ENCODE measurements at places on chromosomes 11 and 22.

GRCh38 chr11:35242412-35243242 is 103.7 kb downstream of the CD44 start:
- DNase-seq, result no peak

GRCh38 chr11:104765401-104766095 is 132.7 kb downstream of the CASP12 start:
- DNase-seq, result no peak

DNA sequence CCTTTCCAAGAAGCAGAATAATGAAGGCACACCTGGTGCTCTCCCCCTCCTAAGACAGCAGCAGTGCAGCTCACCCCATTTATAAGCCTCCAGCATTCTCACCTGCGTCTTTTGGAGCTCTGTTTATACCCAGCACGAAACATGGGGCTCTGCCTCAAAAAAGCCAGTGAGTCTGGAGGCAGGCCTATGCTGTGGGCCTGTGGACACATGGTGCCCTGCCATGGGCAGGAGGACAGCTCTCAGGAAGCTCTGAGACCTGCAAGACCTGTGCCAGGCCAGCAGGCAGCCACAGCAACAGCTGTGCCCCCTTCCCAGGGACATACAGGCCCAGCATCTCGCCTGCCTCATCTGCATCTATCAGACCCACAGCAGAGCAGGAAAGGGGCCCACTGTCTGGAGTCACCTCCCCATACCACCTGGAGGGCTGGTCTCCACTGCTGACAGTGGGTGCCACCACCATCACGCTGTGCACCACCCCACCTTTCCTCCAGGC is 64.2 kb downstream of the DGCR2 start:
- DNase-seq, result no peak

DNA sequence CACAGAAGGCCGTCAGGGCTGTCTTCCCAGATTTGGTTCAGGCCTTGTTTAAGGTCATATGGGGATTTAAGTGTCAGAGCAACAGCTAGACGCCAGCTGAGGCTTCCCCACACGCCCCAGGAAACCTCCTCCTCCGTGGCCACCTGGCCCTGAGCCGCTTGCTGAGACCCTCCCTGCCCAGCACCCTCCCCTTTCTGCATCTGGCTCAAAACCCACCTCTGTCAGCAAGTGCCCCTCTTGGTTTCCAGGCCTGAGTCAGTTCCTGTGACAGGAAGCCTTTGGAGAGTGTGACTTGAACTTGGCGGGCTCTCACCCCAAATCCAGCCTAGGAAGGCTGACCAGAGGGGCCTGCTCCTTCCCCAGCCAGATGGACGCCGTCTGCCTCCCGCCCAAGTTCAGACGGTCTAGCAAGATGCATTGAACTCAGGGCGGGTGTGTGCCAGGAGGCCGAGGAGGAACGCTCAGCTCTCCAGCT is 561 bp downstream of the FXYD2 start:
- DNase-seq, result no peak

DNA sequence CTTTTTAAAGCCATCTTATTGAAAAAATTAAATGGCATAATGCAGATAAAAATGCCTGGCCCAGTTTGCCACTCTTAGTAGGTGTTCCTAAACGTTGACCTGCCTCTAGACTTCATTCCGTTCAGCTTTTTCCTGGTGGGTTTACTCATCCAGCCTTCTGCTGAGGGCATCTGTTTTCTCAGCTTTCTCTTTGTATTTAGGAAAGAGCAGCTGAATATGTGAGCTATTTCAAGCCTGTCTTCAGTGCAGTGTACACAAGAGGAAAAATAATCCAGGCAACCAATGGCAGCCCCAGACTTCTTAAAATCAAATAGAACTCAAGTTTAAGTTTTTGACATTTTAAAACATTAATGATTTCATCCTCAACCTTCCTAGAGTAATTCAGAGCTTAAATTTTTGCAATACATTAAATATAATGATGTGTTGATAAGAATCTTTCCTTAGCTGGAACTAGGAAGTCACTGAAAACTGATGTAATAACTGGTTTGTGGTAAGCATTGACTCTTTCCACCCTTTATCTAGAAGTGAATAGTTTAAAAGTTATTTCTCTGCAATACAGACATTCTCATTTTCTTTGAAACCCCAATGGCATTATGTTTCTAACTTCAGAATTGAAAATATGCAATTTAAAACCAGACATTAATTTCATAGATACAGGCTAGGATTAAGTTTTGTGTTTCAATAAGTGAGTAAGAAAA is 165.4 kb downstream of the AASDHPPT start:
- no peak for DNase-seq

DNA sequence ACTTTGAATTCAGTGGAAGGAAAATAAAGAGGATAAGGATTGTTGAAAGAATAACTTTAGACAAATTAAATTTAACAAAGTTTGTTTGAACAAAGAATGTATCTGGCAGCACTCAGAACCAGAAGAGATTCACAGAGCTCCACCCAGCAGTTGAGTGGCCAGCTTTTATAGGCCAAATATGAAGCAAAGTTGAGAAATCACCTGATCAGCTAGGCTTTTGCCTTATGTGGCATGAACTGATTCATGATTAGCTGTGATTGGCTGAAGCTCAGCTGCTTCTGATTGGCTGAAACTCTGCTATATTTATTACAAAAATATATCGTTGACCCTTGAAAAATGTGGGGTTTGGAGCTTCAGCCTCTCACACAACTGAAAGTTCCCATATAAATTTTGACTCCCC is 62.6 kb downstream of the PIWIL4 start:
- DNase-seq, result no peak

GRCh38 chr11:62298975-62299374 is at the start of gene SCGB1D4:
TSS of gene SCGB1D4 (minus strand) at chr11:62299075. CDS start at chr11:62299010, 65 bp downstream.
- no peak for DNase-seq

- no peak for DNase-seq
Observed at GRCh38 chr11:2551131-2551530, 106.3 kb downstream of the KCNQ1 start.

DNA sequence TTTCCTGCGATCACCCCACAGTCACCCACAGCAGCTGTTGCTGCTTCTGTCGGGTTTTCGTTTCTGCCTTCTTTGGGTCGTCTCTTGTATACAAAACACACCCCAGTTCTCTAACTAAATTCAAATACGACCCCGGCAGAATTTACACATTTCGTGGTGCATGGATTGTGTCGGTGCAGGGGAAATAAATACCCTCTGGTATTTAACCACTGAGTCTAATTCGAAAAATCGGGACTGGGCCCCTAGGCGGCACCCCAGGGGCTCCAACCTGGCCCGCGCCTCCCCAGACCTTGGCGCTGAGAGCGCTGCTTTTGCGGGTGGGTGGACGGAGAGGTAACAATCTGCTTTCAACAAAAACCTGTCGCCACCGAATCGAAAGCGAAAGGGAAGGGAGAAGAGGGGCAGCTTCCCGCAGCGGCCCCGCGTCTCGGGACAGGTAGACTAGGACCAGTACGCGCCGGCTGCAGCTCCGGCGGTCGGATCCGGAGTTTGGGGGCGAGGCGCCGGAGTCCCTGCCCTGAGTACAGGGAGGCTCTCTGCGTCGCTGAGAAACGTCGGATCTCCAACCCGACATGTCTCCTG is 4.4 kb downstream of the ALX4 start:
- DNase-seq, result no peak

GRCh38 chr11:11969380-11970215 is 38.8 kb downstream of the DKK3 start:
- no peak for DNase-seq

DNA sequence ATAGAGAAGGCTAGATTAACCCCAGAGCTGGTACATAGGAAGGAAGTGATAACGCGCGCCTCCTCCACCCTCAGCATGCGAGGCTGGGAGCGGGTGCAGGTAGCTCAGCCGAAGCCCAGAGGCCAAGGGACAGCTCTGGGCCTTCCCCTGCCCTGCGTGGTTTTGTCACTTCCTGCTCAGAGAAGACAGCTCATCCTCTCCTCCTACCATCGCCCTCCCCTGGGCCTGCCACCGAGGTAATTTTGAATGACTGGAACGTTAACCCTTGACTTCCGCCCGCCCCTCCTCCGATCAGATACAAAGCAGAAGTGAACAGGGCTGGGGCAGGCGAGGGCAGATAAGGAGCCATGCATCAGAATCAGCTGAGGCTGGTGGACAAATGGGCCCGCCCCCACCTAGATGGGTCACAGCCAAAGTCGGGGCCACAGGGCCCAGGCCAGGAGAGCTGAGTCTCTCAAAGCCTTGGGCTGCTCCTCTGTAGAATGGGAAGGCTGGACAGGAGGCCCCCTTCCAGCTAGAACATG is 1.6 kb downstream of the RAC2 start:
- no peak for DNase-seq

- DNase-seq, result no peak
Observed at GRCh38 chr11:34613015-34613414, 7.9 kb upstream of the EHF start.

- no peak for DNase-seq
Observed at GRCh38 chr11:61267437-61267841, 26.5 kb downstream of the PGA5 start.

- no peak for DNase-seq
Observed at GRCh38 chr22:47695176-47695575, 932.7 kb downstream of the TBC1D22A start.

- DNase-seq, result peak; percentile 79
Observed at GRCh38 chr11:111573821-111574249, 28.4 kb upstream of the SIK2 start.

- DNase-seq, result no peak
Observed at GRCh38 chr22:40982482-40983385, 31.6 kb downstream of the RBX1 start.

GRCh38 chr11:78453140-78453935 is 35.7 kb upstream of the GAB2 start:
- DNase-seq, result no peak

DNA sequence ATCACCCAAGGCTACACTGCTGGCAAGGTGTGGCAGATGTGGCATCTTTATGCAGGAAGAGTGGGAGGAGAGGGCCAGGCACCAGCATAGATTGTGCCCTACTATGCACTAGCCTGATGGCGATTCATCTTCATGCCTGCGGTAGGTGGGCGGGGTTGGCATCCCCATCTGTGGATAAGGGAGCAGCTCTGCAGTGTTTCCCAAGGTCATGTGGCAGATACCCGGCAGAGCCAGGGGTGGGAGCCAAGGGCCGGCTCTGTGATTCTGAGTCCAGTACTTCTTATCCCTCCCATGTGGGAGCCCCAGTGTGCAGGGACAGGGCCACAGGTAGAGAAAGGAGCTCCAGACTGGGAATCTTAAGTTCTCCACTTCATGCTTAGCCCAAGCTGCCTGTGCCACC is 20.0 kb downstream of the CD82 start:
- no peak for DNase-seq

- no peak for DNase-seq
Observed at GRCh38 chr22:46604306-46604690, 15.9 kb upstream of the GRAMD4 start.

- no peak for DNase-seq
Observed at GRCh38 chr11:62077132-62077531, 46.7 kb upstream of the INCENP start.

- DNase-seq, result no peak
Observed at GRCh38 chr11:99192716-99193115, 172.0 kb downstream of the CNTN5 start.

GRCh38 chr22:19992481-19992911 is 24.1 kb downstream of the ARVCF start:
- no peak for DNase-seq

DNA sequence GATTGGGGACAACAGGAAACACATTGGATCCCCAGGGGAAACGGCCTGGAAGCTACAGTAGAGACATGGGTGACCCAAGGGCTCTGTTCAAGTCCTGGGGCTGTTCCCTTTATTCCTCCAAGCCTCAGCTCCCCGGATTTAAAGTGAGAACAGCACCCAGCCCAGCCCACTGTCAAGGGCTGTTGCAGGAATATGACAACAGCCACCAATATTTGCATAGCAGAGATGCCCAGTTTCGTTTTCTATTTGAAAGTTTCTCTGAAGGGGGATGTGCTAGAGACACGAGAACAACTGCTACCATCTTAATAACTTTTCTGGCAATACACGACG is 81.1 kb upstream of the WNT7B start:
- DNase-seq, result no peak

DNA sequence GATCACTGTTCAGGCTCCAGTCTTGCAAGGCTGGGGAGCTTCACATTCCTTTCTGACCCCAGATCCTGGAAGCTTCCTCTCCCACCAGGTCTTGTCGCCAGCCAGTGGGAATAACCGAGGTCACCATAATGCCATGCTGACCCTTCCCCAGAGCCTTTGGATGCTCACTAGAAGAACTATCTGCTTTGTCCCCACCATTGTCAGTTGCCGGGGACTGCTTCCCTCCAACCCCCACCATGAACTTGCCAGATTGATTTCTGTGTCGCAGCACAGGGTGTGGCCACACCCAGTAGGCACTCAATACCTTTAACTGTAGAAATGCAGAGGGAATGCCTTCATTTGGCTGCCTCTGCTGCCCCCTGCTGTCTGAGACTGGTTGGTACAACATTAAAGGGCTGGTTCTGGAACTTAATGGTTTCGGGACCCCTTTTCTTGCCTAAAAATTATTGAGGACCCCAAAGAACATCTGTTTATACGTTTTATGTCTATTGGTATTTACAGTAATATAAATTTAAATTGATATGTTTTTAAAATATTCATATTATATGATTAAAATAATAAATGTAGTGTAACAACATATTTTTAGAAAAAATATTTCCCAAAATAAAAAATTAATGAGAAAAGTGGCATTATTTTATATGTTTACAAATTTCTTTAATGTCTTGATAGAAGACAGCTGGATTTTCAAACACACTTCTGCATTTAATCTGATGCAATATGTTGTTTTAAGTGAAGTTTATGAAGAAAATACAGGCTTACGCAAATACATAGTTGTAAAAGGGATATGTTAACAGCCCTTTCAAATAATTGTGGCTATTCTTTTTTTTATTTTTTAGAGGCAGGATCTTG is 6.7 kb upstream of the GDPD5 start:
- no peak for DNase-seq

DNA sequence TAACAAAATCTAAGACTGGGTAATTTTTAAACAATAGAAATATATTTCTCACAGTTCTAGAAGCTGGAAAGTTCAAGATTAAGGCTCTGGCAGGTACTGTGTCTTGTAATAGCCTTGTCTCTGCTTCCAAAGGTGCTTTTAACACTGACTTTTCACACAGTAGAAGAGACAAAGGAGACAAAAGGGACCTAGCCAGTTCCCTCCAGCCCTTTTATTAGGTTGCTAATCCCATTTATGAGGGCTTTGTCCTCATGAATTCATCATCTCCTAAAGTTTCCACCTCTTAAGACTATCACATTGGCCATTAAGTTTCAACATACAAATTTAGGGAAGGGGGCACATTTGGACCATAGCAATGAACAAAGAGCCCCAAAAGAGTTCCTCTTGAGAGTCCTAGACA is 40.7 kb downstream of the FAM181B start:
- no peak for DNase-seq

DNA sequence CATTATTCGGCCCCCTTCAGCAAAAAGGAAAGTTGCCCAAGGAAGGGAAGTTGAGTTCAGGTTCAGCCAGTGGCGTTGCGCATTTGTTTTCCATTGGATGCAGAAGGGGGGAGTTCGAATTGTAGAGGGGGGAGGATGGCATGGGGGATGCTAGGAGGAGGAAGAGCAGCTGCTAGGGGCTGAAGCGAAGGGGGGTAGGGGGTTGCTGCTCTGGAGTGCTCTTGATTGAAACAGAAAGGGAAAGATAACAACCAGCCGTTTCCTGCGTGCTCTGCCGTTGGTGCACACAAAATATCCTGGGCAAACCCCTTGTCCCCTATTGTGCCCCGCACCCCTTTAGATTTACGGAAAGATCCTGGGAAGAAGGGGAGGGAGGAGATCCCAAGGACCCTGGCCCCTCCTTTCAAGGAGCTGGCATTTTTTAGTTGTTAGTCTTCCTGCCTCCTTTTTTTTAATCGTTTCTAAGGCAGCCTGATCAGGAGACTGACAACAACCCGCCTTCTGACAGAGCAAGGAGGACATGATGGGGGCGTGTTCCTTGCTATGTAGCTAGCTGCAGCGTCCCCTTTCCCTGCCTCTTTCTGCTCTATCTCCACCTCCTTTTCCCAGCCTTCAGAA is 2.1 kb downstream of the KMT2A start:
- peak; percentile 47 for DNase-seq

All from AG09319 (cell line).